Central memory CD8-positive, alpha-beta T cell (primary cell): ENCODE measurements at places on chromosomes 16 and 17.

GRCh38 chr17:79633993-79634813, 23.4 kb upstream of the RBFOX3 start:
- peaks cover 94% of the 10 kb centered on the region for H3K27me3 ChIP-seq
- H3K36me3 ChIP-seq = peaks cover 3% of the 10 kb centered on the region
- no peak overlapping the region for H3K27ac ChIP-seq
- DNase-seq = no peak

DNA sequence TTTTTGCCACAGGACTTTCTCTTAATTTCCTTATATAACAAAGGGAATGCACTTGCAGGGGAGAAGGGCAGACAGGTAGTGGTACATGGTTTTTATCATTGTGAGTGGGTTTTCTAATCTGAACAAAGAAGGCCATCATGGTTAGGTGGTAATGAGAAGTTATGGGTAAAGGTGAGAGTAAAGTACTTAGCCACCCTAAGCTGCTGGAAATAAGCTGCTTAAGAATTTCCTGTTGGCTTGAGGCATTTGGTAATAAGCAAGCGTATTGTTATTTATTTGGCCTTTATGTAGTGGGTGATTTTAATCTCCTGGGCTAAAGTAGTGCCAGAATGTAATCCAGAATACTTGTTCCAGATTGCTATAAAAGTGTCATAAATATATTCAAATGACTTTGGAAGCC, 27.1 kb downstream of the TAC4 start:
- H3K36me3 ChIP-seq = peaks cover 76% of the 10 kb centered on the region
- H3K27me3 ChIP-seq = no peaks in the 10 kb centered on the region
- no peak overlapping the region for H3K4me3 ChIP-seq
- H3K4me1 ChIP-seq = peaks cover 38% of the 10 kb centered on the region

DNA sequence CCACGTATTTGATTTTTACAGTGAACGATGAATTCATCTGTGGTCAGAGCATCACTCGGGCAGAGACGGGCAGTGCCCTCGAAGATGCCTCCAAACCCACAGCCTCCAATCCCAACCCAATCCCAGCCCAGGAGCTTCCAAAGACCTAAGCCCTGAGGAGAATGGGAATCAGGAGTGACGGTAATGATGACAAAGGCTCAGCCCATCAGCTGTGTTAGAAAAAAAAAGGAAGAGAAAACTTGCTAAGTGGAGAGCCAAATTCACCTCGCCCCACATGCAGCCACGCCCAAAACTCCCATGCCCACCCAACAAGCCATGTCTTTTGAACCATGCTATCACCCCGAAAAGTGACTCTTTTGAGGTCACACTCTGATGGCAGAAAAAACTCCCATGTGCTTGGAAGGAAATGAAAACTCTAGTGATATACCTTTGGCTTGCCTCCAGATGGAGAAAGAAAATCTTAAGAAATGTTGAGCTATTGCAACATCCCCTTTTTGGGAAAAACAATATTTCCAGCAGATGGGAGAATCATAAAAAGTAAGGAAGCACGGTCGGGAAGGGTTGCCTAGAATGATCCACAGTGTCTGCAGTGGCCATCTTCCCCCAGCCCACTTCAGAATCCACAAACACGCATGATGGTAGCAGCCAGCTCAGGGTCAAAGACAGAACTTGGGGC, 37.7 kb downstream of the XYLT1 start:
- no peak overlapping the region for H3K27ac ChIP-seq
- no peaks in the 10 kb centered on the region for H3K27me3 ChIP-seq

- peaks cover 52% of the 10 kb centered on the region for H3K4me1 ChIP-seq
- DNase-seq = no peak
- H3K4me3 ChIP-seq = peak overlapping the region; percentile 55
- no peaks in the 10 kb centered on the region for H3K27me3 ChIP-seq
These were observed 34.0 kb downstream of the PGS1 start for GRCh38 chr17:78412403-78412802.

DNA sequence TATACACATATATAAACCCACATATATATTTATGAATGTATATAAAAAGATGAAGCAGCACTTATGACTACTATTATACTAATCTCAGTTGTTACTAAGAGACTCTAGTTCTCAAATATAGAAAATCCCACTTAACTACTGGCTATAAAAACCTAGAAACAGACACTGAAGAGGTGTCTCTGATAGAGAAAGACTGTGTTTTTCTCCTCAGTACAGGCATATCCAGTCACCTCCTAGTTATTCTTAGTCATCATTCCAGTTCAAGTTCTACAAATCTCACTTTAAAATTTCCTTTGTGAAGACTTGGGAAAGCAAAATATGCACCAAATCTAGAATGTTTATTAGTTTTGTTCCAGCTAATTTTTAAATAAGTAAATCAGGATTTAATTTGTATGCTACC, 93.9 kb downstream of the STH start:
- H3K4me3 ChIP-seq = no peak overlapping the region
- H3K27ac ChIP-seq = no peak overlapping the region
- H3K4me1 ChIP-seq = peaks cover 47% of the 10 kb centered on the region
- no peak for DNase-seq
- no peaks in the 10 kb centered on the region for H3K27me3 ChIP-seq

DNA sequence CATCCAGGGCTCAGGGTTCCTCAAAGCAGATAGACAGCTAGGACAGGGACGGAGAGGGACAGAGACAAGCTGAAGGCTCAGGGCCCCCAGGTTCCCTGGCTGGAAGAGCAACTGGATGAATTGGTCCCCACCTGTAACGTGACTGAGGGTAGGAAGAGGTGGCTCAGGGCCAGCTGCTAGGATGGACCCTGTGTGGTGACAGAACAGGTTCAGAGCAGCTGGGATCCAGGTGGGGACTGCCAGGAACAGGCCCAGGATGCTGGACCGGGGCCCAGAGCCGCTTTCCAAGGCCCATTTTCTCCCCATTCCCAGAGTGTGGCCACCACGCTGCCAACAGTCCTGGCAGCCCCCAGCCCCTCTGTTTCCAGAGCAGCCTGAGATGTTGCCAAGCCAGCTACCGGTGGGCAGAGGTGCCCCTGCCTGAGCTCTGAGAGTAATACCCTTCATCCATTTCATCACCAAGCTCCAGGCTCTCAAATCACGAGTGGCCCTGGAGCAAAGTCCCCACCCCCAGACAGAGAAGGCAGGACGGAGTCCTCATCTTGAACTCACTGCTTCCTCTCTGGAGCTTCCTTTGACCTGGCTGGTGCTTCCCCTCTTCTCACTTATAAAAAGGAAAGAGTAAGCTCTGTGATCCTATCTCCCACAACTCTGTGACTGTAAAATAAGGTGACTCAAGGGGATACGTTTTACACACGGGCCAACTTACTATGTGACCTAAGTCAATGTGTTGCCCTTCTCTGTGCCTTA, 79.6 kb downstream of the TMEM132E start:
- peaks cover 41% of the 10 kb centered on the region for H3K27me3 ChIP-seq
- H3K4me1 ChIP-seq = no peaks in the 10 kb centered on the region
- no peaks in the 10 kb centered on the region for H3K36me3 ChIP-seq
- no peak for DNase-seq

- peaks cover 6% of the 10 kb centered on the region for H3K4me1 ChIP-seq
- H3K4me3 ChIP-seq = no peak overlapping the region
- H3K27ac ChIP-seq = no peak overlapping the region
- H3K36me3 ChIP-seq = no peaks in the 10 kb centered on the region
- DNase-seq = no peak
- no peaks in the 10 kb centered on the region for H3K27me3 ChIP-seq
These were observed 131.4 kb downstream of the WWOX start for GRCh38 chr16:78230832-78231231.

DNA sequence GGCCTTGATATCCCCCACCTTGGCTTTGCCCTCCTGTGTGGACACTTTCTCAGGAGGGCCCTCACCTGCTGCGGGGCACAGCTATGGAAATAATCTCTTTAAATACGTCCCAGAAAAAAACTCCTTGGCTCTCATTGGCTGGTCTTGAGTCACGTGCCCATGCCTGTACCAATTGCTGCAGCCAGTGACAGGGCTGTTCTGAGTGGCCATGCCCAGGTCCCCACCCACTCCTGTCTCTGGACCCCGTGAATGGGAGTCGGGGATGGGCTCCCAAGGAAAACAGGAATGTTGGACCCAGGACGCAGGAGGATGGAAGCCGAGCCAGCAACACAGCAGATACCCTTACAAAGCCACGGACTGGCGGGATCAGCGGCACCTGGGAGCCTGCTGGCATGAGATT, 53.1 kb upstream of the CDR2 start:
- H3K36me3 ChIP-seq = peaks cover 23% of the 10 kb centered on the region
- no peaks in the 10 kb centered on the region for H3K27me3 ChIP-seq
- H3K27ac ChIP-seq = no peak overlapping the region
- no peak for DNase-seq
- no peaks in the 10 kb centered on the region for H3K4me1 ChIP-seq

DNA sequence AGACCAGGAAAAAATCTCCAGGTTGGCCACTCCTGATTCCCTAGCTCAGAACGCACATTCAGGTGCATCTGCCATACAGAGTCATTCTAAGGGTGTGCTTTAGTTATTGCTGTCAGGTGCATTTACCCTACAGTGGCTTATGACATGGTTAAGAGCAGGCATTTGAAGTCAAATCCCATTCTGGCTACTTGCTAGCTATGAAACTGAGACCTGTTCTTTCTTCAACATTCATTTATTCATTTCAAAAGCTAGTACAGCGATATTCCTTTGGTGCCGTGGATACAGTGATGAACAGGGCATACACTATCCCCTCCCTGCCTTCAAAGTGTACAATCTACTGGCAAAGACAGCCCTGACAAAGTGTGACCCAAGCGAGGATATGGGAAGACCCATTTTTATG, 508.3 kb downstream of the NPIPA7 start:
- H3K27ac ChIP-seq = no peak overlapping the region
- no peaks in the 10 kb centered on the region for H3K36me3 ChIP-seq
- H3K27me3 ChIP-seq = peaks cover 27% of the 10 kb centered on the region
- H3K4me1 ChIP-seq = no peaks in the 10 kb centered on the region
- DNase-seq = no peak

DNA sequence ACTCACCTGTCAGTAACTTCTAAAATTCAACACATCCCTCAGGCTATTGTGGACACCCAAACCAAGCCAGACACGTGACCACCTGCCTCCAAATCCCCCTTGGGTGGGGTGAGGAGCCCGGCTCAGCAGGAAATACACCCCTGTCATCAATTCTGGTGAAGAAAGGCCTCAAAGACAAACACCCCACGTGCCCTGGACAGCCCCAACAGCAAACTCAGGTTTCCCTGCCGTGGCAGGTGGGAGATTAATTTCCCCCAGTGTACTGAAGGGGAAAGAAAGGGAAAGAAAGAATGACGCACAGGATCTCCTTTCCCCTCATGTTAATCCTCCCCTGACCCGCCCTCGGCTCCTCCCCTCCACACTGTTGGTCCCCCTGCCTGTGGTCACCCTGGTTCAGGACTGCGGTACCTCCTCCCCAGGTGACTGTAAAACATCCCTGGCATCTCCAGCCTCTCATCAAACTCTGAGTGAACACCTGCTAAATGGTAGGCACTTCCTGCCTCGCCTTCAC, 98.3 kb downstream of the ZNF423 start:
- H3K27ac ChIP-seq = no peak overlapping the region
- no peaks in the 10 kb centered on the region for H3K36me3 ChIP-seq
- H3K4me3 ChIP-seq = no peak overlapping the region
- peaks cover 42% of the 10 kb centered on the region for H3K27me3 ChIP-seq

DNA sequence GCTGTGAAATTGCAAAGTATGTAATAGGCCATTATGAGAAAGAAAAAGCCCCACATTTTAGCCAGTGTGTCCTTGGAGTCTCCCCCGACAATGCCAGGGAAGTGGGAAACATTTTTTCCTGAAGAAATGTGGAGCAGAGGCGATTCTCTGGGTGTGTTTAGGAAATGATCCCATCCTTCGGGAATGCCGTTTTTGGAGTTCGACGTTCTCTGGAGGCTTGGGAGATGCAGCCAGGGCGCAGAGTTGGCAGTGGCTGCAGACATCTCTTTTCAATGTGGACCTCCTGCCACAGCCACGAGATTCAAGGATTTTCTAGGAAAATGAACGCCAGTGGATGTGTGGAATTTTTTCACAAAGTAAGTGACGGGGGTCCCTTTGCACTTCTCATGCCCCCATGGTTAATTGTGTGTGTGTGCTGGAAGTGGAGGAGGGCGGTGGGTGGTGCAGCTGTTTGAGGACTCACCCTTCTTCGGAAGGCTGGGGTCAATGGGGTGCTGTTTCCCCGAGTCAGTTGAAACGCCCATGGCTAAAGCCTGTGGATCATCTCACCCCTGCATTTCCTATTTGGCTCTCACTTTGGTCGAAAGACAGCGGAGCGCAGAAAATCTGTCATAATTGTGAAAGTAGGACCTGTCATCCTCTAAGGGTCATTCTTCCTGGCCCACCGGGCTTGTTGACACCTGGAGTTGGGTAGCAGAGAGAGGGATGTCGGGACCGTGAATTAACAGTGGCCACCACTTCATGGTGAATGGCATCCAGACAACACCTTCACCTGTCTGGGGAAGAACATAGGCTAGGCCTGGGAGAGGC, 73.2 kb downstream of the CMIP start:
- no peak overlapping the region for H3K4me3 ChIP-seq
- H3K27me3 ChIP-seq = no peaks in the 10 kb centered on the region
- DNase-seq = no peak
- peaks cover 34% of the 10 kb centered on the region for H3K36me3 ChIP-seq

DNA sequence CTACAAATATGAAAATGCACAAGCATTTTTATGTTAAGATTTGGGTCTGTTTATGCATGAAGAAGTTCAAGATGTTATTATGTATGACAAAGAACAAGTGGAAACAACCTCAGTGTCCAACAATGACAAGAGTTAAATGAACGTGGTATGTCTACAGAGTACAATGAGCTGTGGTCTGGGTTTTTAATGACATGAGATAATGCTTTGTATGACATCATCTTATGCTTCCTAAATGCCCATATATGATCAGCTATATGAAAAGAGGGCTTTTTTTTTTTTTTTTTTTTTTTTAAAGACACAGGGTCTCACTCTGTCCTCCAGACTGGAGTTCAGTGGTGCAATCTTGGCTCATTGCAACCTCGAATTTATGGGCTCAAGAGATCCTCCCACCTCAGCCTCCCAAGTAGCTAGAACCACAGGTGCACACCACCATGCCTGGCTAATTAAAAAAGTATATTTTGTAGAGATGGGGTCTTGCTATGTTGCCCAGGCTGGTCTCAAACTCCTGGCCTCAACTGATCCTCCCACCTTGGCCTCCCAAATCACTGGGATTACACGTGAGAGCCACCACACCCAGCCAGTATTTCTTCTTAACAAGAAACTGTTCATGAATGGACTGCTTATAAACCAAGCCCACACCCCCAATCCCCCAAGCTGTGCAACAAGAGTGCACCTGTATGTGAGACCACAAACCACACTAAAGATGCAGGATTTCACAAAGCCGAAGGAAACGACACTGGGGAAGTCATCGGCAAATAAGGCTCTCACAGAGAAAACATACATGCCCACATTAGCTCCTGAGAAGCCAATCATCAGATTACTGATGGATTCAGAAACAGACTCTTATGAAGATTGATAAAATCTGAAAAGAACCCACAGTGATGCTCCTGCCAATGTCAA, 114.5 kb downstream of the CPPED1 start:
- no peak overlapping the region for H3K27ac ChIP-seq
- no peak overlapping the region for H3K4me3 ChIP-seq
- no peaks in the 10 kb centered on the region for H3K36me3 ChIP-seq
- H3K4me1 ChIP-seq = no peaks in the 10 kb centered on the region
- no peaks in the 10 kb centered on the region for H3K27me3 ChIP-seq

GRCh38 chr17:17525311-17525710, 29.1 kb upstream of the RASD1 start:
- no peak for DNase-seq
- H3K27ac ChIP-seq = no peak overlapping the region
- H3K4me3 ChIP-seq = no peak overlapping the region
- no peaks in the 10 kb centered on the region for H3K4me1 ChIP-seq
